PC-9 (cell line): ENCODE measurements at places on chromosomes 1 and 21.
A peak's percentile ranks its signal among the peaks of the same experiment; 100 is the strongest.

- DNase-seq, result no peak
Observed at GRCh38 chr1:17007121-17007520, 4.6 kb downstream of the ATP13A2 start.

- no peak for DNase-seq
Observed at GRCh38 chr1:100474834-100475233, 63.1 kb upstream of the GPR88 start.

DNA sequence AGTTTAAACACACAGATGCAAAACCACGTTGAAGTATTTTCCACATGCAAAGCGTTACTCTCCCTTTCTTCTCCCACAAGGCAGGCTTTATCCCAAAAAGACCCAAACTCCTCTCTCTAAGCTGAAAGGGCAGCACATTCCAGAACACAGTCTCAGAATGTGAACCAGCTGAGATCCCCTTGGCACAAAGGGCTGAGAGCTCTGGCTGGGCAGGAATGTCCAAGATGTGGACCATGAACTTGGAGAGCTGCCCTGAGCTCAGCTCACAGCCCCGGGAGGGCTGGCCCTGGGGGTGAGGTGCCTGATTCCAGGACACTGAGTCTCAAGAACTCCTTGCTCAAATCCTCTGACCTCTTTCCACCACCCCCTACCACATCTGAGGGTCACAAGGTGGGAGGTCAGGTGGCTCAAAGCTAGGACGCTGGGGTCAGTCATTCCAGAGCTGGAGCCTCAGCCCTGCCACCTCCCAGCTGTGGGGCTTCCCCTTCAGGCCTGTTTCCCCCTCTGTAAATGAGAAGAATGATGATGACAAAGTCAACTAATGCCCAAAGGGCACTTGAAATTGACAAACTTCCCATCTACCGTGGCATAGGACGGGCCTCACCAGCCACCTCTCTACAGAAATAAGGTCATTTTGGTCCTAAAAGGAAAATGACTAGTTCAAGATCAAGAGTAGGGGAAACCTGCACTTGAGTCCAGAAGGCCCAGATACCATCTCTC, 11.5 kb downstream of the ALDH4A1 start:
- no peak for DNase-seq

GRCh38 chr21:24023402-24023801, 1583.9 kb downstream of the MRPL39 start:
- DNase-seq, result no peak

- DNase-seq, result no peak
Observed at GRCh38 chr1:107874221-107874620, 90.8 kb downstream of the VAV3 start.

DNA sequence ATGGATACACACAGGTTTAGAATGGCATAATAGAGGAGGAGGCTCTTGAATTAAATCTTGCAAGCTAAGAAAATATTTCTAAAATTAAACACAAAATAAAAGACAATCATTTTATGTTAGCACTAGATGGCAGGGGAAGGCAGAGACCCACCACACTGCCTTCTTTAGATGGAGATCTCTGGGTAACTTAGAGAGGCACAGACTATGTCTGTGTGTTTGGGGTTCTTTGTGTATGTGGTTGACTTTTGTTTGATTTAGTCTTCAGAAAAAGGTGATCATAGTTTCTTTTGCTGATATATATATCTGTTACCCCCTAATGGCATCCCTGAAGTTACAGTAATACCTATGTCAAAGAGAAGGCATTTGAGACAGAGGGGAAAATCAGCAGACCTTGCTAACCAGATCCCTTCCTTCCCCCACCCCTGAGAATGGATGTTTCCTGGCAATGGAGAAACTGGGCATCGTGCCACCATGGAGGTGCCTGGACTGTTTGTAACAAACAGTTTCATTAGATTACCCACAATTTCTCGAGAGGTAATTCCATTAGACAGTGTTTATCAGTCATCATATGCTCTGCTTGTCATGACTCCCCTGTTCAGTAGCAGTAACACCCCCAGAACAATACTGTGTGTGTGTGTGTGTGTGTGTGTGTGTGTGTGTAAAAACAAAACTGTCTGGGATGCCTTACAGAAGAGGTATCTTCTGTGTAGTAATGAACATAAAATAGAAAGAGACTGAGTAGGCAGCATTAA, 228.3 kb upstream of the DEPDC1 start:
- no peak for DNase-seq

DNA sequence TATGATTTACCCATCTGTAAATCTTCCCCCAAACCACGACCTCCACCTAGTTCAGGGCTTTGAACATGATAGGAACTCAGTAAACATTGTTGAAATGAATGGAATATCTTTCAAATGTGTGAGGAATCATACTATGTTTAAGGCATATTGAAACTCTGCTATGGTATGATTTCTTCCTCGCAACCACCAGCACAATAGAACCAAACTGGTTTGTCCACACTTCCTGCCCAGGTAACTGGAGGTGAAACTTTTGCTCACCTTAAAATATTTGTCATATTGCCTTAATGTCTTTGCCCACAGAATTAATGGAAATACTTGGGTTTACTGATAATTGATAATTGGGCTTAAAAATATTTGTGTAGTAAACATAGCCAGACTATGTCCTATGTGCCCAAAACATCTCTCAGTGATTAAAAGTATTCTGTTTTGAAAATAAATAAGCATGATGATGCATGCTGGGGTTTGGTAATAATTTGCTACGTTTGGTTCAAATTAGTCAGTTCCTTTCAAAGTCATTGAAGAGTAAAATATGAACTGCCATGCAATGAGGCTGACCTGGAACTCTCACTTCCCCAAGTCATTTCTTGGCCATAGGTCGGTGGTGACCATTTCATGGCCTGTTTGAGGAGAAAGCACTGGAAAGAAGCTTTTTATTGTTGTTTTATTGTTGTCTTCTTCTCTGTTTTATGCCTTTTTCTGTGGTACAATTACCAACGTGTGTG, 73.3 kb downstream of the TNFSF18 start:
- DNase-seq, result peak; percentile 38

DNA sequence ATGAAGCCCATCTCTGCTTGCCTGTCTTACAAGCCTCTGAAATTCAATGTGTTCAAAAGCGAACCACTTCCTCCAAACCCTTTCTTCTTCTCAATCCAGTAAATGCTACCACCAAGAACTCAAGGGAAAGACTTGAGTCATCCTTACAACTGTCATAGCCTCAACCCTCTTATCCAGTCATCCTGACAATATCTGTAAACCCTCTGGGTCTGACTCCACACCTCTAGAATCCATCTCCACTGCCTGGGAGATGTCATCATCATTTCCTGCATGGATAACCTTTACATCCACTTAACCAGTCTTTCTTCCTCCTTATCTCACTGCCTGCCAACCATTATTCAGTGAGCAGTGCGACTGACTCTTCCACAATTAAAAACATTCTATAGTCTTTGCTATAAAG, 441.1 kb downstream of the SETD4 start:
- no peak for DNase-seq

DNA sequence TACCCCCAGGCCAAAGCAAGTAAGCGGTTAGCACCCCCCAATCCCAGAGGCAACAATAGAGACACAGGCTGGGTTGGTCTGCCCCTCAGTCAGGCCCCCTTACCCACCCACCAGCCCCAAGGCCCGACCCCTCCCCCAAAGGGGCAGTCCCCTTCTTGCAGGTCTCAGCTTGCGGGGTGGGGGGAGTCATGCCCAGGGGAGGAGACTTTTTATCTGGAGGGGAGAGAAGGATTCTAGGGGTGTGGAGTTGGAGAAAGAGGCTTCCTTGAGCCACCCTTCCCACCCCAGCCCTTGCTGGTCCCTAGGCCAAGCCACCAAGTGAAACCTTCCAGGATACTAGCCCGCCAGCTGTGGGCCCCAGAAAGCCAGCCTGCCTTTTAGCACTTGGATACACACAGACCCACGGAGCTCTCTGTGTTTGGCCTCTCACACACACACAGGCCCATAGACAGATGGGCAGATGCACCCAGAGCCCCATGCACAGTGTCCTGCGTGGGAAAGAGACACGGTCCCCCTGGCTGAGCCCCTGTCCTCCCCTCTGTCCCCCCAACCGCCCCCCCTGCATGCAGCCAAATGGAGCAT, 7.1 kb downstream of the TMEM54 start:
- DNase-seq, result no peak

DNA sequence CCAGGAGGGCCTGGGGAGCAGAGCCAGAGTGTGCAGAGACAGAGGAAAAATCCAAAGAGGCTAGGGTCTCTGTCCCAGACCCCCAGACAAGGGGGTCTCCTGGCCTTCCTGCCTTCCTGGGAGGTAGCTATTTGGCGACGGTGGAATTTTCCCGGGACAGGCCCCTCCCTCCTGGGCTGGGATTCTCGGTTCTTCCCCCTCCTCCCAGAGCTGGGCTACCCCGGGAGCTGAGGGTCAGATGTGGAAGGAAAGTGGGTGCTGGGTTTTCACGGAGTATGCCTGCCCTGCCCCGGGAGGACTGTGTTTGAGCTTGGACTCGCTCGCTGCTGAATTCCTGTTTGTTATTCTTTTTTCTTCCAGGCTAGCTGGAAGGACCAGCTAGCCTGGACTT, 759 bp downstream of the AMPD2 start:
- DNase-seq, result peak; percentile 47

DNA sequence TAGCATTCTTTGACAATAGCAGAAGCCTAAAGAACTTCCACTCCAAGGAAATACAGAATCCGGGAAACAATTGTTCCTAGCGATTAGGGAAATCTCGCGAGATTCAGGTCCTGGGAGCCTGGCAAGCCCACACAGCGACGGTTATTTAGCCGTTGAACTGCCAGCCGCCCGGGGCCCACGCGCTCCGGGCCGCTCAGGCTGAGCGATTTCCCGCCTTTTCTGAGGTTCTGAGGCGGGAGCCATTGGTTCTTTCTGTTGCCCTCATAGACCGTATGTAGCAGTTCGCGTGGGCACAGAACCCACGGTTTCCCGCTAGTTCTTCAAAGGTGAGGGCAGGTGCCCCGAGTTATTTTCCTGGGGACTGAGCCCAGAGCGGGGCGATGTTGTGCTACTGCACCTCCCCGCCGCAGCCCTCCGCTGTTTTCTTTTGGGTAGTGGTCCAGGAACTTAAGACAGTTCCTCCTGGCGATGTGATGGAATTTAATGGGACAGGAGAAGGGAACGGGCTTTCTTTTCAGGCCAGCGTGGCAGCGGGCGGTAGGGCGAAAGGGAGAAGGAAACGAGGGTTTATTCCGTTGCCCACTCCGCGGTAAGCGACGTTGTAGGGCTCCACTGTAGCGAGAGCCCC, at the start of gene SYCP1:
Gene SYCP1, plus strand, starts transcription at position 171 of the 628 bp plus-strand sequence. CDS start 602 bp downstream, outside the sequence.
- DNase-seq, result no peak

DNA sequence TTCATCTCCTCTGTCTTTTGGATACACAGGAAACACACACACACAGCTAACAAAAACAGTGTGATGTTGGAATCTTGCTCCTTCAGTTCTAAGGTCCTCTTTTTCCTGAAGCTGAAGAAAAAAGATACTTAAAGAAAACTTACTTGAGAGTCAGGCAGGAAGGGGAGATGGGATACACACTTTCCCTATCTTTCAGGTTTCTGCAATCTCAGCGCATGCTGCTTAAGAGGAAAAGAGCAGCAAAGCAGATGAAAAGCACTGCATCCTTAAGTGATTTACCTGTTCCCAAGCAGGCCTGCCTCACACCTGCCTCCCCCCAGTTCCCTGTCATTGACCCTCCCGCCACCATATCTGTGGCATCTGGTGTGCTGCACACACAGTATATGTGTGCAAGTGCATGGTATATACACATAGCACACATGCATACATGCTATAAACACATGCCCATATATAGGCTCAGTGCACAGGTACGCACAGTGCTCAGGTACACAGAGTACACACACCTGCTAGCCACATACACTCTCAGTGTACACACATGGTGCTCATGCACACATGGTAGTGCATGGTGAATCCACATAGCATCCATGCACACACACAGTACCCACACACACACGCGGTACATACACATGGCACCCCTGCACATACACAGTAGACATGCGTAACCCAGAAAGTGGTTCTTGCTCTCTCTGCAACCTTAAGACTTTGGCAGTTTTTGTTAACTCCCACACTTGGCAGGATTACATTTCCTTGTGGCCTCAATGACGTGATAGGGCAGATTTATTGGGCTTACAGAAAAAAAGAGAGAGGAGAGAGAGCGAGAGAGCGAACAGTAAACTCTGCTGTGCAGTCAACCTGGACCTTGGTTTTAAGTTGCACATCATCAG, 166.9 kb downstream of the TOMM20 start:
- DNase-seq, result no peak

DNA sequence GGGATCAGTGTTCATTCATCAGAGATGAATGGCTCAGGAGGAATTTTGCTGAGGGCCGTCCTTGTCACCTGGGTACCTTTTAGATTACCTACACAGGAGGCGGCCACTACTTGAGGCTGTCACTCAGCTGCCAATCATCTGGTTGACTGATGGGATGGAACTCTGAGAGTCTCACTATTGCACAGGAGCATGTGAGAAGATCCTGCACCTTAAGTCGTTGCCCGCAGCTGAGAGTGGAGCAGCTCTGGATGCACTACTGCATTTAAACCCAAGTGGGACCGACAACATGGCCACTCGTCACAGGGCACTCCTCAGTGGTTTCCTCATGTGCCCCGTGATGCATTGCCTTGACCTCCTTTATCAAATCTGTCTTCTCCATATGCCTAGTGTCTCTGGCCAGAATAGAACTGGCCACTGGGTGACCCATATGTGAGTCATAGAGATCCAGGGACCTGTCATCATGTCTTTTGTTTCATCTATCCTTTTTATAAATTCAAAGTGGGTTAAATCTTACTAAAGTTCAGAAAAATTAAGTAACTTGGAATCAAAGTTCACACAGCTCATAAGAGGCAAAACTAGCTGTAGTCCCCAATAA, 165.5 kb downstream of the ZSCAN20 start:
- DNase-seq, result no peak

DNA sequence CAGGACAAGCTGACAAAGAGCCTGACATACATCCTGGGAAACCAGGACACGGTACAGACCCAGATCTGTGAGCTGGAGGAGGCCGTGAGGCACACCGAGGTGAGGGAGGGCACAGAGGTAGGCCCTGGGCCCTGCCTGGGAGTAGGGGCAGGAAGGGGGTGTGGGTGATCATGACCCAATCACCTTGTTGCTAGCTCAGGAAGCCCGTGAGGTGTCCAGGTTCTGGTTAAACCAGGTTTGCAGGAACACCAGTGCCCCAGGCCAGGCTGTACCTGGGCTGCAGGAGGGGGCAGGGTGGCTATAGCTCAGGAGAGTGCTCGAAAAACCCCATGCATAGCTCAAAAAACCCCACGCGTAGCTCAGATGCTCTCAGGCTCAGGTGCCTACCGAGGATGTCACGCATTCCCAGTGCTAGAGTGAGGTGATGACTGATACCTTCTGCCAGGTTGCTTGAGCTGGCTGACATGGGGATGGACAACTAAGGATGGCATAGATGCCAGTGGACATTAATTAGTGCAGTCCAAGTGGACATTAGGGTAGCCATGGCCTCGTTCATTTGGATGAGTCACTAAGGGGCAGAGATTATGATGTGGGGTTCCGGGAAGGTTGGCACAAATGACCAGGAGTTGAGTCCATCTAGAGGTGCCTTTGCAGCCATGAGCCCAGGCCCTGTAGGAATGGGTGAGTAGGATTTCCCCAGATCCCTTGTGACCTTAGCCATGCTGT, 3.7 kb downstream of the TRIM46 start:
- DNase-seq, result peak; percentile 79

DNA sequence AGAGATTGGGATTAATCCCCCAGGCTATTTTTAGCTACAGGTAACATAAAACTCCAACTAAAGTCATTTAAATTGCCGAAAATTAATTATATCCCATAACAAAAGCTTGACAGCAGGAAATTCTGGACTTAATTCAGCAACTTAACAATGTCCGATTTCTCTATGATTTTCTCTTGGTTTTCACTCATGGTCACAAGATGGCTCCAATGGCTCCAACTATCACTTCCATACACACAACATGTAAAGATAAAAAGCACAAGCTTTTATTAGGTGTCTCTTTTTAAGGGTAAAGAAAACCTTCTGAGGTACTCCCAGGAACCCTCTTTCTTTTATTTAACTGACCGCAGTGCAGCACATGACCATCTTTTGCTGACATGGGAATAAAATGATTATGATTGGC, 363.5 kb upstream of the PTBP2 start:
- no peak for DNase-seq
